ENCODE measurements at places on chromosomes 16 and 17.

DNA sequence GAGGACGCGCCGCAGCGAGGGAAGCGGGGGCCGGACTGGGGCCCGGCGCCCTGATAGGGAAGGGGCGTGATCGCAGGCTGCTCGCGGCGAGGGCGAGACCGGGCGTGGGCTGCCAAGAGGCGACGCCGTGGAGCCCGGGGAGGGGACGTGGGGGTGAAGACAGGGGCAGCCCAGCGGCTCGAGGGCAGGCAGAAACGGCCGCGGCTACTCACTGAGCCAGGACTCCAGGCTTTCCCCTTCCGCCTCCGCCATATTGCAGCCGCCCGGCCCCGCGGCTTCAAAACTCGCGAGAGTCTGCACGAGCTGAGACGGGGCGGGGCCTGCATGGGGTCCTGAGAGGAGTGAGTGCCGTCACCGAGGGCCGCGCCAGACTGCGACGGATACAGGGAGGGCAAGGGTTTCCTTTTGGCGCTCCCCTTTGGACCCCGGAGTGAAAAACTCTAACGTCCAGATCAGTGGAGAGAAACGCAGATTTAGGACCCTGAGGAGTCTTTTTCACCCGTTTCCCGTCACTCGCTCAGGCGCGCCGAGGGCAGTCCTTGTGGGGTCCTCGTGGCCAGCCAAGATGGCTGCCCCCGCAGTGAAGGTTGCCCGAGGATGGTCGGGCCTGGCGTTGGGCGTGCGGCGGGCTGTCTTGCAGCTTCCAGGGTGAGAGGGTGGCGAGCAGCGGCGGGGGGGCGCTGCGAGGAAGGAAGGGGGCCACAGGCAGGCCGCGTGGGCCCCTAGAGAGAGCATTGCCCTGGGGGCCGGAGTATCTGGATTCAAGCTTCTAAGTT, at the start of the genes GGA3 and MRPS7:
TSS of gene GGA3 (minus strand) at position 271 of the 776 bp plus-strand sequence. CDS start at position 252, 19 bp downstream.
TSS of gene MRPS7 (plus strand) at position 544 of the 776 bp plus-strand sequence. CDS start at position 566, 22 bp downstream.
- peak; percentile 96 for DNase-seq

- DNase-seq = no peak
Observed at GRCh38 chr17:32590974-32591373, 104.2 kb downstream of the CDK5R1 start.

DNA sequence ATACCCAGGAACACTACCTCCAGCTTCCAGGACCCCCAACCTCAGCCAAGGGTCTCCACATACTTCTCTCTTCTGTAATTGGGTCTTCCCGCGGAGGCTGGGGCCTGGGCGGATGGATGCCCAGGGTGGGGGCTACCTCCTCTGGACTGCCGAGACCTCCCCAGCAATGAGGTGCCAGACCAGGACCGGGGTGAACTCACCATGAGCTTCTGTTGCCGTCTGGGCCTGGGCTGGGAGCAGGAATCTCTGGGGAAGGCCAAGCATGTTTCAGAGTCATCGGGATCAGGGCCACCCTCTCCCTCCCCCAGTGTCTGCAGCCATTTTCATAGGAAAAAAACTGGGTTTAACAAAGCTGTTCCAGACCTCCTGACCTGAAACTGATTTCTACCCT, 10.3 kb upstream of the BAHCC1 start:
- DNase-seq = no peak

DNA sequence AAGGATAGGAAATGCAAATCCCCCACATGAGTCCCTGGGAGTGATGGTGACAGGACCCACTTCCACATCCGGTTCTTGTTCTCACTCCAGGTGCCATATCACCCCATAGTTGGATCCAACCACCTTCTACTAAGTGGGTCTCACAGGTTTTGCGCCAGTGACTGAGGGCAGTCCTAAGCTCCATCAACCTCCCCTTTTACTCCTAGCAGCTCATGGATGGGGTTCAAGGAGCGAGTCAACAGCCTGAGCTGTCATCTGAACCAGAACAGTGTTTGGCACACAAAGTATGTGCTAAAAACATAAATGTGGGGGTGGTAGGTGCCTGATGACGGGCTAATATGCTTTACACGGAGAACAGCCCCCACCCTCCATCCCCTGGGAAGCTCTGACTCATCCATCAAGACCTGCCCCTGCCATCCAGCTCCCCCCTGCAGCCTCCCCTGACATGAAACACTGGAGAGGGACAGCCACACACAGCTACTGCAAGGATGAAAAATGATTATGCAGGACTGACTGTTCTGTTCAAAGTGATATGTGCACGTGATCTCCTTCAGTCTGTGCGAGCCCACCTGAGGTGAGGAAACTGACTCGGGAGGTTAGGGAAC, 143.2 kb upstream of the CDH5 start:
- DNase-seq = no peak

DNA sequence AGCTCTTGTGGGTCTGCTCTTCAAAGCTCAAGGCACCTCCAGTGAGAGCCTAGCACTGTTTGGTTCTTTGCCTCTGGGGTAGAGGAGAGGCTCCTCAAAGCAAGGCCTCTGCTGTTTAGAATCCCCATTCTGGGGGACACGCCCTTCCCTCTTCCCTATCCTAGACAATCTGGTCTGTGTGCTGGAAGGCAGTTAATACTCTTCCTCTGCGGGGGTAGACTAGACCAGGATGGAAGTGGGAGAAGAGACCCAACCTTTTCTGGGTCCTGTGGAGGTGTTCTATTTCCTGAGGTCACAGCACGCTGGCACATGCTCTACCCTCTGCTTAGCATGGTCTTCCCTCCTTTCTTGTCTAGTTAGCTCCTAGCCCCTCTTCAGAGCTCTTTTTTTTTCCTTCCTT, 7.7 kb downstream of the ERAL1 start:
- no peak for DNase-seq

DNA sequence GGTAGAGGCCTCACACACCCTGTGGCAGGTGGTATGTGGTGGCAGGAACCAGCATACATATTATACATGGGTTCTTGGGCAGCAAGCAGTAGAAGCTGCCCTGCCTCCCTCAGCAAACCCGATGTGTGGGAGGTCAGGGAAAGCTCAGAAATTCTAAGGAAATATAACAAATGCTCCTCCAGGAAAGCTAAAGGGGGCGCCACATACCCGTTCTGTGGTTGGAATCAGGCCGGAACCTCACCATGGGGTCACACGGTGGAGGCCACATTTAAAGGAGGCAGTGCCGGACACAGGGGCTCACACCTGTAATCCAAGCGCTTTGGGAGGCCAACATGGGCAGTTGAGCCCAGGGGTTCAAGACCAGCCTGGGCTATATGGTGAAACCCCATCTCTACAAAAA, 12.4 kb upstream of the KATNB1 start:
- no peak for DNase-seq

GRCh38 chr16:67666032-67666551, 458 bp downstream of the ENKD1 start:
- no peak for DNase-seq

GRCh38 chr17:21214777-21215541, 998 bp upstream of the TMEM11 start:
- DNase-seq = no peak

DNA sequence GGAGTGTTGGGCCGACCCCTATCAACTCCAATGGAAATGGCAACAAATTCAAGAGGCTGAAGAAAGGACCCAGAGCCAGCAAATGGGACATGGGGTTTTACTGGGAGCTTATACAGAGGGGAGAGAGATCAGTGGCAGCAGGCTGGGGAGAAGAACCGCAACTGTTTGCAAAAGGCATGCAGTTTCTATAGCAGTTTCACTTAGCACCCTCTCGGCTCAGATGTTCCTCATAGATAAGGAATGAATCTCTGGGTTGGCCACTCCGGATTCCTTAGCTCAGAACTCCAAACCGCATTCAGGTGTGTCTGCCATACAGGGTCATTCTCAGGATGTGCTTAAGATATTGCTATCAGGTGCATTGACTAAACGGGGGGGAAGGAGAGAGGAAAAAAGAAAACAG, 71.1 kb upstream of the RPL38 start:
- DNase-seq = no peak

GRCh38 chr17:17681744-17682292, 560 bp downstream of the RAI1 start:
- peak; percentile 12 for DNase-seq

GRCh38 chr17:65677932-65678331, 116.5 kb upstream of the AXIN2 start:
- DNase-seq = no peak

DNA sequence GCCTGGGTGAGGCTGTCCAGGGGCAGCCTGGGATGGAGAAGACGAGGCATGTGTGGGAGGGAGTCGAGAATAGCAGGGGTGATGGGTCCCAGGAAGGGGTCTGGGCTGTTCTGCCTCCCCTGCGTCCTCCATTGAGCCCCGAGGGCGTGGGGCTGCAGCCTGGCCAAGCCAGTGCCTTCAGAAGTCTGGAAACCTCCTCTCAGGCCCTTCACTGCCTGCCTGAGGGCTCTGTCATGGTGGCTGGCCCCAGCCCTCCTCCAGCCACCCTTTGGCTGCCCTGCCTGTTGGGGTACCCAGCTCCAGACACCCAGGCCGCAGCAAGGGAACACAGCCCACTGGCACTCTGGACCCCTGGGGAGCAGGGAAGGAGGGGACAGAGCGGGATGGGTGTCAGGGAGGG, 27.6 kb downstream of the ENGASE start:
- DNase-seq = no peak

DNA sequence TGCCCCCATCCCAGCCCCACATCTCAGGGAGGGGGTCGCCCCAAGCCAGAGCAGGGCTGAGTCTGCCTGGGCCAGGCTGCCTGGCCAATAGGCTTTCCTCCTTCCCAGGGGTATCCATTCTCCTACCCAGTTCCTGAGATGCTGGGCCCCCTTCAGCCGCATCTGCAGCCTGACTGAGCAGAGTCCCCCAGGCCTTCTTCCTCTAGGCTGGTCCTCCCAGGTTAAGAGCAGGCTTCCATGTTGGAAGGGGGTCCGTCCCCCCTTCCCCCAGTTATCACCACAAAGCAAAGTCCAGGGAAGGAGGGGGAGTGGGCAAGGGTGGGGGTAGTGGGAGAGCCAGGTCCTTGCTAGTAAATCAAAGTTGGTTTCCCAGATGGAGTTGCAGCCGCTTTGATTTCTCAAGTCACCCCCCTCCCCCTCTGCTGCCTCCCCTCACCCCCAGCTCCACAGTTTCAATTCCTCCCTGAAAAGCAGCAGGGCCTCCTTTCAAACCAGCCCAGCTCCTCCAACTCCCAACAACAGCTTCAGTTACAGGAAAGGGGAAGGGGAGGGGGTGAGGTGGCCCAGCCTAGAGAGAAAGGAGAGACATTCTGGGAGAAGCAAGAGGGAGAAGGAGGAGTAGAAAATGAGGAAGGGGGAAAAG, 9.5 kb upstream of the FZD2 start:
- DNase-seq = no peak

DNA sequence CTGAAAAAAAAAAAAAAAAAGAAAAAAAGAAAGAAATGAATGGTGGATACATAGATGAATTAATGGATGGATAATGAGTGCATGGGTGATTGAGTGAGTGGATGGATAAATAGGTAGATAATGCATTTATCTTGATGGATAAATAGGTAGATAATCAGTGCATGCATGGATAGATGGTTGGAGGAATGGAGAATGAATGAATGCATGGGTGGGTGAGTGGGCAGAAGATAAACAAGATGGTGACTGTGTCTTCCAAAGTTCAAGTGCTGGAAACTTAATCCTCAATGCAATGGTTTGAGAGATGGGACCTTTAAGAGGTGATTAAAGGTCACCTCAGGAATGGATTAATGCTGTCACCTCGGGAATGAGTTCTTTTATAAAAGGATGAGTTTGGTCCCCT, 6.8 kb upstream of the RNF112 start:
- no peak for DNase-seq

- peak; percentile 92 for DNase-seq
Observed at GRCh38 chr16:68668266-68668665, 23.2 kb downstream of the CDH3 start.

- no peak for DNase-seq
Observed at GRCh38 chr17:34832376-34832775, 128.9 kb downstream of the CCT6B start.

- DNase-seq = no peak
Observed at GRCh38 chr17:30414486-30414885, 35.8 kb downstream of the CPD start.

DNA sequence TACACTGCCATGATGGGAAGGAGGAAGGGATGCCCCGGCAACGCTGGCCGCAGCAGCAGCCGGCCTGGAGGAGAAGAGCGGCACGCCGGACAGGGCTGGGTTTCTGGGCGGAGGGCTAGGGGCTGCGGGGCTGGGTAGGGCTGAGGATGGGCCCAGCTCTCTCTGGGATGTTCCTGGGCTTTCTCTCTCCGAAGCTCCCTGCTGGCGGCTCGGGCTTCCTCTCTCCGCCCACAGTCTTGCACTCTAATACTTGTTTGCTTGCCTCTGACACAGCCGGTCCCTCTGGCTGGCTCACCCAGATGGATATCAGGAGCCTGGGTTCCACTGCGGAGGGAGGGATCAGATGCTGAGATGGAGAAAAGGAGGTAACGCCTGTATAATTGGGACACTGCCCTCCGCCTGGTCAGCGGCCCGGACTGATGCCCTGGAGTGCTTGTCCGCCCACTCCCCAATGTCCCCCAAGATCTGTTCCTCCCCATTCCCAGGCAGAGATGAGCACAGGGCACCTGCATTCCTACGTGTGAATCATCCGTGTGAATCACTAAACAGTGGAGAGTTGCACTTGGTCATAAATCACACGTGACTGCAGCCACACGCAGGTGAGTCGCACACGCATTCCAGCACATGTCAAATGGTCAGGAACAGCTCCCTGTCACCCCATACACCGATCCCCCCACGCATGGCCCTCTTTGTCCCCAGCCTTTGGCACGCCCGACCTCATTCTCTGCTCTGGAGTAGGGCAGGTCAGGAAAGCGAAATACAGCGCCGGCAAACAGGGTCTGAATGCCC, at the start of gene ALOXE3:
TSS of gene ALOXE3 (minus strand) at position 535 of the 789 bp plus-strand sequence. CDS start at position 11, 524 bp downstream.
- DNase-seq = no peak

DNA sequence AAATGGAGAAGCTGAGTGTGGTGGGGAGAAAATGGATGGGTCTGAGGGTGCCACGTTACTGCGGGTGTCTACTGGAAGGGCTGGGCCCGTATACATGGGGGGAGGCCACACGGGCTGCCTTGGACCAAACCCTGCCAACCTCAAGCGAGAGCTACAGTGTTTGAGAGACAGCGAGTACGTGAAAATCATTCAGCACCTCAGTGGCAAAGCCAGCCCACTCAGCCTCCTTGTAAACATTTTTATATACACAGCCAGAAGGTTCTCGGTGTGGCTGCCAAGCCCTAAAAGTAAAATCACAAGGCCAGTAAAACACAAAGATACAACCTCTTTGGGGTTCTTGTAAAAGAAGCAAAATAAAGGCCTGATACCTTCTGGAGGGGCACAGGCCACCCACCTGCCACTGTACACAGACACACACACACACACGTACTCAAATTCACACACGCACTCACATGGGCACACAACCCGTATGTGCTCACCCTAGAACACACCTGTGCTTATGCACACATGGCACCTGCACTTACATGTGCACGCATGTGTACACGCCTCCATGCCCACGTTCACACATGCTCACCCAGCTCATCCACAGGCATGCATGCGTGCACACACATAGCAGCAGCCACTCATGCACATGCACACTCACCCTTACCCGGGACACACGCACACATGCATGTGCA, 102.8 kb downstream of the GSG1L start:
- no peak for DNase-seq

- DNase-seq = no peak
Observed at GRCh38 chr16:1007284-1007850, 25.8 kb downstream of the SOX8 start.
